ENCODE measurements at places on chromosomes 6 and 20.

GRCh38 chr6:83872386-83873118 is 13.1 kb downstream of the CYB5R4 start:
- no peak for DNase-seq

DNA sequence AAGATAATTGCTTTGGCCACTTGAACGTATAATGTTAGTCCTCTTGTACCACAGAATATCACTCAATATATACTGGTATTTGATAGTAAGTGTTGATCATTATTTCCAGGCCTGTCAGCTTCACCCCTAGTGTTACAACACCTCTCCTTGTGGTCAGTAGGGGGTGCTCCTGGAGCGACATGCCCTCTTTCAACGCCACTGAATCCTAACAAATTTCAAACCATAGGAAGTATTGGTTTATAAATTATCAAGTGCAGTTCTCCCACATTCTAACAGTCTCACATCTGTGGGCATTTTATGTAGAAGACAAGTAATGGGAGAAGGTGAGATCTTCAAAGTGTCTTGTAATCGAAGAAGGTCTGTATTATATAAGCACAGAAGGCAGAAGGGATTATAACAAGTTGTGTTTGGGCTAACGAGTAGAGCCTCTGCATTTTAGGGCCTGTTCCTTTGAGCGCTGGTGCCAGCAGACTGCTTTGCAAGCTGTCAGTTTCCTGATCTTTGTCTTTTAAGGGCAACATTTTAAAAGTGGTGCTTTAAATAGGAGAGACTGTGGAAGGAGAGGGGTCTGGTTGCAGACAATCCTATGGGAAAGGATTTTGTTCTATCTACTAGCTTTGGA is 57.1 kb upstream of the CEP162 start:
- peak; percentile 19 for DNase-seq

GRCh38 chr20:33783256-33783655 is 27.9 kb upstream of the CHMP4B start:
- no peak for DNase-seq

DNA sequence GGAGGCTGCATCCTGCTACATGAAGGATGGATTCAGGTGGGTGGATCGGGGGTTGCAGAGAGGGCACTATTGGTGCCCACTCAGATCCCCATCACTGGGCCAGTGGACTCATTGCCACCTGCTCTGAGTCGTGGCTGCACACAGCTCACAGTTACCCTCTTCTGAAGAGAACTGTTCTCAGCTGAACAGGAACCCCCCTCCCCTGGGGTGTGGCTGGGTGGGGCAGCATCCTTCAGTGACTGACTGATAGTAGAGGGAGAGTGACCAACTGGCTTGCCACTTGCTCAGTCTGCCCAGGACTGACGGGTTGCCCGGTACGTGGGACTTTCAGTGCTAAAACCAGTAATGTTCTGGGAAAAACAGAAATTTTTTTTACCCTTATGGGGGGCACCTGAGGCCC is 494.0 kb upstream of the CHD6 start:
- no peak for DNase-seq

DNA sequence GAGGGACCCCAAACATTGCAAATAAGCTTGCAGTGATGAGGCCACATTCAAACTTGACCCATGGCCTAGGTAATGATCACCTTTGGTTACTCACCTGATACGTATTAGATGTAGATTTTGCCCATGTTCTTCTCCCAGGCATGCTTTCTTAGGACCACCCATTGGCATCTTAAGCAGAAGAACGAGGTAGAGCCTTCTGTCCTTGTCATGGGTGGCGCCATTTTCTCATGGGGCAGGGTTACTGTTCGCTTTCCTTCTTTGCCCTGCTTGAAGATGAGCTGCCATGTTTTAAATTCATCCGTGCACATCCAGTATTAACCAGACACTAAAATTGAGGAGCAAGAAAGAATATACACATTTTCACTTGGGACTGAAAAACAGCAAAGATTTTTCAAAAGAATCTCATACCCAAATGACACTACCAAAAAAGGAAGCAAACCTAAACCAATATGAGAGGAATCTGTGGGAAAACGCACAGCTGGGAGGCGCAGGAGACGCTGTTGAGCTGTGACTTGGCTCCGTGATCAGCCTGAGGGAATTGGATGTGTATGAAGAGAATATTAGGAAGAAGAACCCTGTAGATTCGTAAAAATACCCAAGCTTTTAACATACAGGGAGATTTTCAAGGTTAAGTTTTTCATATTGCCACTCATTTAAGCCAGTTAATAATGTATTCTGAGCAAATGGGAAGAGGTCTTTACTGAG is 36.6 kb downstream of the GMPR start:
- no peak for DNase-seq

DNA sequence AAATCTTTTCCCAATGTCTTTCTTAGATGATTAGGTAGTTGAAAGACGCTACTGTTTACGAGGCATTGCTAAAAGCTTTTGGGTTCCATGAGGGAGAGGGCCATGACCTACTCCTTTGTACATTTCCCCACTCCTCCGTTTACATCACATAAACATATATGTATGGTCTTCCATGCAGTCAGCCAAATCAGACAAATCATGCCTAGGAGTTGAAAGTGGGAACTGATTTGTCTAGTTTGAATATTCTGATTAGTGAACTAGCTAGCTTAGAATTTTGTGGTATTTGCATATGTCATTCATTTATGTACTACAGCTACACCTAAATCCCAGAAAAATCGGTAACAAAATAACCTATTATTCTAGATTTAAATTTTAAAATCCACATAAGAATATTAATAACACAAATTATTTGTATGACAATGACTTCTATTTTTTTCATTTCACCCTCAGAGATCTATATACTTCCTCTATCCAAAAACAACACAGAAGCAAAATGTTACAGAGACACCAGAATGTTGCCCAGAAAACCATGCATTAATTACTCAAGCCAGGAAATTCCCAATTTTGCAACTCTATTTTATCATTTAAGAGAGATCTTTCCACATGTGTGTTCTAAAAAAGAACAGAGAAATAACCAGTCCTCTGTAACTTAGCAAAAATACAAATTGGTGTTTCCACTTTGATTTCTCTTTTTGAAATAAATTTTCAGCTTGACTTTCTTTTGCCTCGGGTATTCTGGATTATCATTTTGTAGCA is 231.9 kb downstream of the LAMA2 start:
- DNase-seq: no peak
